Amniotic epithelial cell (primary cell): ENCODE measurements at places on chromosomes 12 and 14.

DNA sequence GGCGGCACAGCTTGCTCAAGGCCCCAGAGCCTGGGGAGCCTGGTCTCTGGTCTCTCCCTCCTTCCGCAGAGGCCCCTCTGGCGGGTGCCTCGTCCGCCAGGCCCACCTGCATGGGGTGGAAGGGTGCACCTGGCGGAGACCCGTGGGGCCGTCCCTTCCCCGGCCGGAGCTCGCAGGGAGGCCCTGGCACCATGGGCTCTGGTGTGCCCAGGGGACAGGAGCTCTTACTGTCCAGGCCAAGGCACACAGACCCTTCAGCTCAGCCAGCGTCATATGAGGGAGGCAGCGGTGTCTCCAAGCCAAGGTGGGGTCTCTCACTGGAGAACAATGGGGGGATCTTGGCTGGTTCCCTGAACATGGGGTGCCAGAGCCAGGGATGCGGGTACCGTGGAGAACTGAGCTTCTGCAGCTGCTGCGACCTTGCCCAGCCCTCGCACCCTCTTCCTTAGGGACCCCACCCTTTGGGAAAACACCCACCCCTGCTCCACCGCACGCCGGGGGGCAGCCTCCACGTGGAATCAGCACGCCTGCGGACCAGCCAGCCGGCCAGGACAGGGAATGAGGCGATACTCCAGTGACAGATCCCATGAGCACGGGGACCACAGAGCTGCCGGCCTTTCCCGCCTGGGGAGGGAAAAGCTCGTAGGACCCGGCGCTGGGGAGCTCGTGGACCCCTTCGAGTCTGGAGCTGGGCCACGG, 25.7 kb upstream of the GALNT9 start:
- no peak for DNase-seq

- DNase-seq: no peak
Measured at GRCh38 chr12:103673891-103674375, 86.9 kb downstream of the STAB2 start.

- DNase-seq: no peak
Measured at GRCh38 chr12:6846316-6846869, 4.7 kb downstream of the CDCA3 start.

DNA sequence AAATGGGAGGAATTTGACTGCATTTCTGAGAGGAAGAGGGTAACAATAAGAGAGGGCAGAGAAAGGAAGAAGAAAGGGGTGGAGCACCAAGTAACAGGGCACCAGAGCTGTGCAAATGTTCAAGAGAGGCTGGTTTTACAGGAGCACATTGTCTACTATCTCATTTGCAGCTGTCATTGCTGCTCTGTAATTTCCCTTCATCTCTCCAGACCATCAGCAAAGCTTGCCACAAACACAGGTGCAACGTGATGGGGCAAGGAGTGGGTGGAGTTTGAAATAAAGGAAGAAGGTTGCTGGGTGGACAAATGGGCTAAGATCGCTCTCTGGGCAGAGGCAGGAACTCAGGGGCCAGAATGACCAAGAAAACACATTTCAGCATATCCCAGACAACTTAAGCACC, 47.9 kb upstream of the PLEKHG6 start:
- DNase-seq: no peak

GRCh38 chr14:24321212-24321975, 10.1 kb downstream of the LTB4R start:
- no peak for DNase-seq

GRCh38 chr12:52229836-52230343, 3.2 kb upstream of the KRT7 start:
- no peak for DNase-seq

DNA sequence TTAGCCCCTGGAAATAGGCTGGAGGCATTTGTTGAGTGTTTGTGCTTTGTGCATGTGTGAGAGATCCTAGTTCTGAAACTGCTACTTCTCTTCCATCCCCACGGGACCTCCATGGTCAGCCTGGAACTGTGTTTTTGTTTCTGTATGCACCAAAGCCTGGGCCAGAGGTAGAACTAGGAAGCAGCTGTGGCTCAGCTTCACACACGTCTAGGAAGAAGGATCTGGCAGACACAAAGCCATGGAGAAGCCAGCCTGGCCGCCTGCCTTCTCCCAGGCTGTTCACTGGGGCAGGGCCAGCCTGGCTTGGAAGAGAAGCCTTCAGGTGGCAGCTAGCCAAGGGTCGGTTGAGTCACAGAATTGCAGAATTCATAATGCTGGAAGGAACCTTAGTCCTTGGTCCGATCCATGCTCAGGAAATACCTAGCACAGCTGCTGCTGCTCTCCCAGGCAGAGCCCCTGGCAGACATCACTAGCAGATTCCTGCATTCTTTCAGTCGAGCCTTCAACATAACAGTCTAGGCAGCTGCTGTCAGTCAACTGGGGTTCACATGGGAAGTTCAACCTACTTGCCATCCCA, 27.0 kb downstream of the RIN3 start:
- DNase-seq: peak; percentile 99

DNA sequence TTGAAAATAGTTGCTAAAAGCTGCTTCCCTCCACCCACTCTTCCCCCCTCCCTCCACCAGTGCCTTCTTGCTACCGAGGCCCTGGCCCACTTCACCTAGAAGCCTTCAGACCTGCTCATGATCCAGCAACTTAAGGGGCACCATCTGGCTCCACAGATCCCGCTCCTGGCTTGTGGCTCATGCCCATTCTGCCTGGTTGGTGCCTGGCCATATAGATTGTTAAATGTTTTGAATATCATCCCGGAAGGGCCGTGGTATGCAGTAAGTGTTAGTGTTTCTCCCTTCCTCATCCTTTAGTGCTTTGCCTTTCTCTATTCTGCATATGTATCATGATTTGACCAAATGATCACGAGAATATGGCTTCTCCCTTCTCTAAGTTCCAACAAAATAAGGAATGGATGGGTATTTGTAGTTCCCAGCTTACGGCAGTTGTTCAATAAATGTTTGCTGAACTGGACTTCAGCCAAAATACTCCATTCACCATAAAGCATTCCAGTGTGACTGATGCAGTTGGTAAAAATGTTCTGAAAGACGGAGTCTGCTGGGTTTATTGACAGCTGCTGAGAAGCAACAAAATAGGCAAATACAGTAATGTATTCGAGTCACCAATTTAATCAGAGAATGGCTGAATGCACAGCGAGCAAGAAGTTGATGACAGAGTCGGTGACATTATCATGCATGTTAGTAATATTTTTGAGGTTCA, 30.7 kb downstream of the GRIP1 start:
- DNase-seq: peak; percentile 9

DNA sequence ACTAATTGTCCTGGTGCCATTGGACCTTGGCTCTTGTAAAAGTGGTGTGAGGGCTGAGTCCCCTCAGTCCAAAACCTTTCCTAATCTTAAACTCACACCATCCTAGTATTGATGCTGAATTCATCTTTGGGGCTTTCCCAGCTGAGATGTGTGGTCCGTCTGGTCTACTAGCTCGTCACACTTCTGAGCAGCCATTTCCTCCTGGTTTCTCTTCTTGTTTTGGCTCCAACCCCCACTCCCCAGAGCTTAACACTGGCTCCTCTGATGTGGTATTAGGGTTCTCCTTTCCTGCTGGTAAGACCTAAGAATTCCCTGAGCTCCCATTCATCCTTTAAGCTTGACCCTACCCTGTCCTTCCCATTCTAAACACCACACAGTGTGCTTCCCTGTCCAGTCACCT, 900.6 kb downstream of the VRK1 start:
- DNase-seq: no peak

- no peak for DNase-seq
Measured at GRCh38 chr14:69703047-69704039, 63.6 kb upstream of the SRSF5 start.

DNA sequence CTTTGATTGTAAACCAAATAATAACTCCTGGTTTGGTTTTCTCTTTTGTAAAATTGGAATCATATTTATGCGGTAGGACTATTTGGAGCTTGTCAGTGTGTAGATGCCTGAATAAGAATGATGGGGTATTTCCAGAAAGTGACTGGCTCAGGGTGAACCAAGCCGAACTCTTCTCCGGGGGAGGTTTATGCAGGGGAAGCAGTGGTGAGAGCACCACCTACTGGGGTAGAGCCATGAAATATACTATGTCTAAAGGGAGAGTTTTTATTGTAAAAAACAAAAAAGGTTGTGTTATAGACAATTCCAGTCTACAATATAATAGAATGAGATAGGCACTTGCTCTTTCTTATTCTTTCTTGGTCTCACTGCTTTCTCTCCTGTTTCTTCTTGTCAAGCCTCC, 222.9 kb upstream of the SLC16A7 start:
- peak; percentile 48 for DNase-seq

DNA sequence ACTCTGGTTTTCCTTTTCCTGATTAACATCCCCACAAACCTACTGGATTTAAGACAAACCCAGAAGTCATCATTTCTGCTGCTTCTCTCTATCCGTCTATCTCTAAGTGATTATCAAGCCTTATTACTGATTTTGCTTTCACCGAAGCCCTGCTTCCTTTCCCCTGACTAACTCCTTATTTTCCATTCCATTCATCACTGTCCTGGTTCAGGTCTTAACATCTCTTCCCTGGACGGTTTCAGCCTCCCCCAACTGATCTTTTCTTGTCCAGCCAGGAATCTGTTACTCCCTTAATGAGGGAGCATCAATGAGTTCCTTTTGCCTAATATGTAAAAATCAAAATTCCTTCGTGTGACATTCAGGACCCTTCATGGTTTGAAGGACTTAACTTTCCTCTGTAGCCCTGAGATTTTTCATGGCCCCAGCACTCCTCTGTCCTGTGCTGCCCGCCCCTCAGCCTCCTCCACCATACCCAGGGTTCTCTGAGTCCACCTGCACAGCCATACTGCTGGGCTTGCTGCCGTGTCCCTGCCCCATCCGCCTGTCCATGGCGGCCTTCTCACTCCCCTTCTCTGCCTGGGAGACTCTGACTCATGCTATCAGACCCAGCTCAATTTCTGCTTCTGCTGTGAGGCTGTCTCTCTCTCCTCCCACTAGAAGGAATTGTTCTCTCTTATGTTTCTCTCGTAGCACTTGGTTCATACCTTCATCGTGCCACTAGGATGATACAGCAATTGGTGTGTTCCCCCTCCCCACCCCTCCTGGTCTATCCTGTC, 167.8 kb upstream of the HIF1A start:
- peak; percentile 93 for DNase-seq

GRCh38 chr14:102853648-102854047, 68.8 kb upstream of the AMN start:
- no peak for DNase-seq

DNA sequence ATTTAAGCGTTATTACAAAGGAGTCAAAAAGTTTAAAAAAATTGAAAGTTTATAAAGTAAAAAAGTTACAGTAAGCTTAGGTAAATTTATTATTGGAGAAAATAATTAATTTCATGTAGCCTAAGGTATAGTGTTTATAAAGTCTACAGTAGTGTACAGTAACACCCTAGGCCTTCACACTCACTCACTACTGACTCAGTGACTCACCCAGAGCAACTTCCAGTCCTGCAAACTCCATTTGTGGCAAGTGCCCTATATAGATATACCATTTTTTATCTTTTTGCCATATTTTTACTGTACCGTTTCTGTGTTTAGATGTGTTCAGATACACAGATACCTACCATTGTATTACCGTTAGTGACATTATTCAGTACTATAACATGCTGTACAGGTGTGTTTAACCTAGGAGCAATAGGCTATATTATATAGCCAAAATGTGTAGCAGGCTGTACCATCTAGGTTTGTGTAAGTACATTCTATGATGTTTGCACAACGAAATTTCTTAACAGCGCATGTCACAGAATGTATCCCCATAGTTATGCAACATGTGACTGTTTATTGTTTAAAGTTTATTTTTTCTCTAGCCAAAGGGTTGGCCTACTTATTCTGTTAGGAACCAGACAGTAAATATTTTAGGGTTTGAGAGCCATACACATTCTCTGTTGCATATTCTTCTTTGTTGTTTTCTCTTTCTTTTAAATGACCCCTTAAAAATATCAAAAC, 155.5 kb downstream of the PCNX1 start:
- peak; percentile 55 for DNase-seq

DNA sequence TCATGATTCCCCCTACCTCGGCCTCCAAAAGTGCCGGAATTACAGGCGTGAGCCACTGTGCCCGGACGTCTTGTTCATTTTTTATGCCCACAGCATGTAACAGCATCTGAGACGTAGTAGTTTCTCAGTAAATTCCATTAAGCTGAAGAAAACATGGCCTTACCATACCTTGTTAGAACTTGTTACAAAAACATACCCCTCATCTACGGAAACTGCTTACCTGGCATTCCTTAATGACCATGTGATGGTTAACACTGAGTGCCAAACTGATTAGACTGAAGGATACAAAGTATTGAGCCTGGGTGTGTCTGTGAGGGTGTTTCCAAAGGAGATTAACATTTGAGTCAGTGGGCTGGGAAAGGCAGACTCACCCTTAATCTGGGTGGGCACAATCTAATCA, 186.8 kb downstream of the CEP128 start:
- DNase-seq: no peak

- DNase-seq: peak; percentile 90
Measured at GRCh38 chr14:83556746-83557453, 1973.0 kb upstream of the FLRT2 start.

DNA sequence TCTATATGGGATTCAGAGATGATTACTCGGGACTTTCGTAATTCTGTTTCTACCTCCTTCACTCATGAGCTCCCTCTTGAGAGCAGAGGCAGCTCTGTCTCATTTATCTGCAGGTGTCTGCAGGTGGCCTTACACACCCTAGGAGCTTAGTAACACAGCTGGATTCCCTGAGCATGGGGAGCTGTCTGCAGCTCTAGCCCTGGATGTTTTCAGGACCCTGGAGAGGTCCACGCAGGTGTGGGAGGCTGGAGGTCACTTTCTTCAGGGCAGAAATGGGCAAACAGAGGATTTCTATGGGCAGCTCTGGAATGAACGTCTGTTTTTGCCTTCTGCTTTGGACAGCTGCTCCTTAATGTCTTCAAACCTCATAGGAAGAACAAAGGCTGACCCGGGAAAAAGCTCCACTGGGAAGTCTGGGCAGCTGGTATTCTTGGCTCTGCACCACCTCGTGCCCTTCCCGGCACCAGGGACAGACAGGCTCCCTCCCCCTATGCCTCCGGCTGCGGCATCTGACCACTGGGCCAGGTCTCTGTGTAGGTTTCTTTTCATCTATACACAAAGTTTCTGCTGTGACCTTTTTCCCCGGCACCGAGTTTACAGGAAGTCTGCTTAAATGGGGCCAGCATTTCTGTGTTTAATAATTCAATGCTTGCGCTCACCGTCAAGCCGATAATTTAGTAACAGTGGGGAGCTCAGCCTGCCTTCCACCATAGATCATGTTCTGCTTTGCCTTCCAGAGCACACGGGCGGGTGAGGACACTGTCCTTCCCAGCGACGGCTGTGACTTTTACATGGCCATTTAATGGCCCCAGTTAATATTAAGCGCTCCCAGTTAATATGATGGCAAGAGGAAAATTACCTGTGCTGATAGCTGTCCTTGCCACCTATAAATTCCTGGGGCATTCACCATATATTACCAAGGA, 320.2 kb upstream of the SFSWAP start:
- no peak for DNase-seq

GRCh38 chr12:81164827-81165226, 86.9 kb downstream of the ACSS3 start:
- DNase-seq: no peak

GRCh38 chr12:5718073-5718472, 227.0 kb downstream of the ANO2 start:
- no peak for DNase-seq

- peak; percentile 88 for DNase-seq
Measured at GRCh38 chr12:94689002-94689645, 38.8 kb upstream of the TMCC3 start.
